ENCODE measurements at places on chromosomes 7 and 10.

DNA sequence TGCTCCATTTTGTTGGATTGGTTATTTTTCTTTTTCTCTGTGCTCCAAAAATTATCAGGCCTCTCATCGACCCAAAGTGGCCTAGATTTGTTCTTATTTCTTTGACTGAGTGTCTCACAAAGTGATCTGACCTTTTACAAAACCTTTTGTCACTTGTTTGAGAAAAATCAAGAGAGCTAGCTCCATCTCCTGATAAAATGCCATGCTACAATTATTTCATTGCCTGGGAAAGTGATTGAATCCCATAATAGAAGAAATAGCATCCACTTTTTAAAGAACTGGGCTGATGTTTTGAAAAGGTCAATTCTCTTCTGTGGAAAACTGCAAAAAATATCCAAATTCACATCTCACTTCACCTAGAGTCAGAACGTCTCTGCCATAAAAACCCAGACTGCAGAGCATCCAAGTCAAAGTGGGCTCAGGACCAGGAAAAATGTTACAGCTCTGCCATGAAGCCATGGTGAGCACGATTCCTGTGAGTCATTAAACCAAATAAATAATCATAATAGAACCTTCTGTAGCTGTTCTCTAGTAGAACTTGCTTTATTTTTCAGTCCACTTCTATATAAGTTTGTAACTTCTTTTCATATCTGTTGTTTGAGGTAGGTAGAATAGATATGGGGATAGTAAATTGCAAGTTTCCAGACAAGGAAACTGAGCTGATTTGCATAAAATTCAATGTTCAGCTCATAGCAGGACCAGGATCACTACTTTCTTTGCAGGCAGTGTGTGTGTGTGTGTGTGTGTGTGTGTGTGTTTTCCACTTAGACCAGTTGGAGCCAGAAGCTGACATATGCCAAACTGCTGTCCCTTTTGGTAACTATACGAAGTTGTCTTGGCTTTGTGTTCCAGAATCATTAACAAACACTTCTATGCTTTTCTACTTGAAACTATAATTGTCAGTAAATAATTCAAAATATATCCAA is 632.5 kb upstream of the ANKRD30A start:
- no peak for DNase-seq

GRCh38 chr10:84298057-84298456 is 30.3 kb upstream of the CCSER2 start:
- no peak for DNase-seq

DNA sequence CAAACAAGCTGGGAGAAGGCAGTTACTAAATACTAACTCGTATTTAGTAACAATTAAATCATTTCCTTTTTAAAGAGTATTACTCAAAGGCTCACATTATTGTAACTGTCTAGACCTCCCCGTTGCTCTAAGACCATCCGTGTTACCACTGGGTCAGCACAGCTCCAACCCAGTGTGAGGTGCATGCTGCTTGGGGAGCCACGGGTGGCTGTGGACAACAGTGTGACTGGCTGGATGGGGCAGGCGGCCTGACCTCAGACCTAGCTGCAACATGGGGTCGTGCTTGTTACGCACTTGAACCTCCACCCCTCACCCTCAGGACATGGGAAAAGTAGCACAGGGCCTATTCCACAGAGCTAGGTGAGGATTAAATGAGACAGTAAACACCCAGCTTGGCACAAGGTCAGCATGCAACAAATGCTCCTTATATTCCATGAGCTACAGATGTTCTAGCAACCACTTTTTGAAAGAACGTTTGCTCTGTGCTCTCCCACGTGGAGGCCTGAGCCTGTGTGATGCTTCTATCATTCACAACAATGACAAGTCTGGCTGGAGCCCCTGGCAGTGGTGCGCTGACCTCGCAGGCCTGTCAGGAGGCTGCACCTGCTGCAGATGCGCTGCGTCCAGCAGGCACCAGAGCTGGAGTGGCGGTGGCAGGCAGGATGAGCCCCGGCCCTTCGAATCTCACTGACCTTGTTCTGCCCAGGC is 135.7 kb downstream of the PKD1L1 start:
- no peak for DNase-seq

- DNase-seq: no peak
These were observed 37.8 kb downstream of the FAM13C start for GRCh38 chr10:59324597-59324996.

- DNase-seq: no peak
These were observed 167.4 kb downstream of the TEX36 start for GRCh38 chr10:125515571-125515970.

DNA sequence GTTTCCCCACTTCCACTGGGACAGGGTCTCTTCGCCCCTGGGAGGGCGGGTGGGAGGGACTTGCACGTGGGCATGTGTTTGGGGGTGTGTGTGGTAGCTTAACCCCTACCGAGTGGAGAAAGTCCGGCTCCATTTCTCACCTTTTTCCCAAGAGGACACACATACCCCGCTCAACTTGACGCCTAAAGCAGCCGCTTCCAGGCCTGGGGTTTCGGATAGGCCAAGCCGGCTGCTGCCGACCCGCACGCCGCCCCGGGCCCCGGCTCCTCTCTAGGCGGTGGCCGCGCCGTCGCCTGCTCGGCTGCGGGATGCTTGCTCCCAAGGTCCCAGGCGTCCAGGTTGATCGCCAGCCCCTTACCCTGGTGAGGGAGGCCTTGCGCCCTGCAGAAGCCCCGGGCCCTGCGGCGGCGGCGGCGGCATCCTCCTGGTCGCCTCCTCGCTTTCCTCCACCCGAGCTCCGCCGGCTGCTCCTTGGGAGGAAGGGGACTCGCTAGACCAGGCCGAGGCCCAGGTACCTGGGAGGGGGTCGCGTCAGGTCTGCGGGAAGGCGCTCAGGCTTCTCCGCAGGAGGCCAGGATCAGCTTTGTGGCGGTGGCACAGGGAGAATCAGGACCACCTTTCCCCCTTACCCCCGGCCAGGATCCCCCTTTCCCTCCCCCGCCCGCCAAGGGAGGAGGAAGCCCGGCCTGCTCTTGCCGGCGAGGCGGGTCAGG is 3.2 kb upstream of the GATA3 start:
- peak; percentile 38 for DNase-seq

GRCh38 chr10:77825965-77826364 is 100.6 kb downstream of the DLG5 start:
- DNase-seq: no peak

DNA sequence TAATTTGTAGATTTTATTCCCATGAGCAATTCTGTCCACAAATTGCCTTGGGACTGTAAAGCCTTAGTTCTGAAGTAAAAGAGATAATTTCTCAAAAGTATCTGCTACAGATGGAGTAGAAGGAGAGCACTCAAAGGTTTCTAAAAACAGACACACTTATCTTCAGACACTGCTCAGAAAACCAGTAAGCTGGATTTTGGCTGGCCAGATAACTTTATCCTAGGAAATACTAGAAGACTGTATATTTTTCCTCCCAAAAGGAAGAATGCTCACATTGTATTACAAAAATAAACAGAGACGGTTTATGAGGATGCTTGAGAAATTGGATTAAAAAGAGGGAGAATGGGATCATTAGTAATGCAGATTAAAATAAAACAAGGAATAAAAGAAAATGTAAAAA is 178.0 kb upstream of the IGFBP3 start:
- no peak for DNase-seq

- DNase-seq: no peak
These were observed 55.3 kb downstream of the C7orf25 start for GRCh38 chr7:42856605-42856987.

DNA sequence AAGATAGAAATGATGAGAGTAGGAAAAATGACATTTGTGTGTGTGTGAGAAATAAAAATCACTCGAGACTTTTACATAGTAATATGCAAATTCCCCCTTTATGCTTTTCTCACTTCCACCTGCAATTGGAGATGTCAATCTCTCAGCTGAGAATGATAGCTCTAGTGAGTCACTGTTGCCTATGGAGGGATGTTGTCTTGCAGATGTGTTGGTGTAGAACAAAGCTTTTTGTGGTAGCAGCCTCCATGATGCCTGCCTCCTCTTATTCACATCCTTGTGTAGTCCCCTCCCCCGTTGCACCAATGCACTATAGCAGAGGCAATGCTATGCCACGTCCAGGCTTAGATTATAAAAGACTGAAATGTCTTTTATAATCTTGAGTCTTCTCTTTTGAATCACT is 33.8 kb downstream of the SPAG6 start:
- no peak for DNase-seq

DNA sequence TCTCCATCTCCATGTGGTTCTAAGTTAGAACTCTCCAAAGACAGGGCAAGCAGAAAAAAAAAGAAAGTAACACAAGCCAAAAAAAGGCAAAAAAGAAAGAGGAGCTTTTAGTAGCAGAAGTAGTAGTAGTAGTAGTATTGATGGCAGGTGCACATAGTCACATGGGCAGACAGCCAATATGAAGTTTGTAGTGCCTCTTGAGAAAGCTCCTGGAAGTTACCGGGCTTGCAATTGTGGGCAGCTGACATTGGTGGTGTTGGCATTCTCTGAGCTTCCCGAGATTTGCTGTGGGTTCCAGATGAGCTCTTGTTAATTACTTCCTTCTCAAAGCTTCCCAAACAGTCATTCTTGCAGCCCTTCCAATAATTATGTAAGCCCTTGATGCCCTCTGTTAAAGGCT is 1128.5 kb downstream of the TYW1 start:
- no peak for DNase-seq

DNA sequence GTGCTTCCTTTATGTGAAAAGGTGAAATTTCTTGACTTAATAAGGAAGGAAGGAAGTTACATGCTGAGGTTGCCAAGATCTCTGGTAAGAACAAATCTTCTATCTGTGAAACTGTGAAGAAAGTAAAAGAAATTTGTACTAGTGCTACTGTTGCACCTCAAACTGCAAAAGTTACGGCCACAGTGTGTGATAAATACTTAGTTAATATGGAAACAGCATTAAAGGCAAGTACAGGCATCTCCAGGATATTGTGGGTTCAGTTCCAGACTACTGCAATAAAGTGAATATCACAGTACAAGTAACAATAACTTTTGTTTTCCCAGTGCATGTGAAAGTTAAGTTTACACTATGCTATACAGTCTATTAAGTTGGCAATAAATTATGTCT is 22.8 kb upstream of the ZNF282 start:
- no peak for DNase-seq

GRCh38 chr10:24357344-24358004 is 148.5 kb downstream of the KIAA1217 start:
- peak; percentile 43 for DNase-seq

GRCh38 chr7:139255290-139255689 is 24.3 kb downstream of the UBN2 start:
- no peak for DNase-seq

- peak; percentile 33 for DNase-seq
These were observed 16.1 kb downstream of the PAPOLB start for GRCh38 chr7:4845740-4846142.

GRCh38 chr10:76887223-76888010 is 750.2 kb downstream of the KCNMA1 start:
- no peak for DNase-seq

DNA sequence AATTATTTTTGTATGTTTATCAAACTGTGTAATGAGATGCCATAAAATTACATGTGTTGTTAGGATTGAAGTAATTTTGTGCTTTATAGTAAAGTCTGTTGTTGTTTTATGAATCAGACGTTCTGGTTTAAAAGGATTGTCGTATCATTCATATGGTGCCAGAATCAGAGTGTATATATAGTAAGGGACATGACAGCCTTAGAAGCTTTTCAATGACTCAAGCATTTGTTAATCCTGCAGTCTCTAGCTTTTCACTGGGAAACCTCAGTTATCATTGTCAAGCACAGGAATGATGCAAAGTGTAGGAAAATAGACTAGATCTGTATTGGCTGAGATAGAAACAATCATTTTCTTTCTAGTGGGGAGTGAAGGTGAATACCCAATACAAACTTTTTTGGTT is 57.5 kb downstream of the TRRAP start:
- DNase-seq: no peak

DNA sequence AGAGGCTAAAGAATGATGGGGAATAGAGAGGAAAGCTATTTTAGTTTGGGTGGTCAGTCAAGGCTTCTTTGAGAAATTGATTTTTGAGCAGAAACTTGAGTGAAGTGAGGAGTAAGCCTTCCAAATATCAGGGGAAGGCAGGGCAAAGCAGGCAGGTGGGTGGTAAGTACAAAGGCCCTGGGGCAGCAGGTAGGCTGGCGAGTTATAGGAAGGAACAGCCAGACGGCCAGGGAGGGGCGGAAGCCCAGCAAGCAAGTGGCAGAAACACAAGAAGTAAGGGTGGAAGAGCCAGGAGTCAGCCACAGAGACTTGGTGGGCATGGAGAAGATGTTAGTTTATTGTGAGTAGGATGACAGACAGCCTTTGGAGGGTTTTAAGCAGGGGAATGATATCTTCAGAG is 34.9 kb downstream of the VWA2 start:
- no peak for DNase-seq

- no peak for DNase-seq
These were observed 173.9 kb downstream of the TNS3 start for GRCh38 chr7:47407821-47408674.

DNA sequence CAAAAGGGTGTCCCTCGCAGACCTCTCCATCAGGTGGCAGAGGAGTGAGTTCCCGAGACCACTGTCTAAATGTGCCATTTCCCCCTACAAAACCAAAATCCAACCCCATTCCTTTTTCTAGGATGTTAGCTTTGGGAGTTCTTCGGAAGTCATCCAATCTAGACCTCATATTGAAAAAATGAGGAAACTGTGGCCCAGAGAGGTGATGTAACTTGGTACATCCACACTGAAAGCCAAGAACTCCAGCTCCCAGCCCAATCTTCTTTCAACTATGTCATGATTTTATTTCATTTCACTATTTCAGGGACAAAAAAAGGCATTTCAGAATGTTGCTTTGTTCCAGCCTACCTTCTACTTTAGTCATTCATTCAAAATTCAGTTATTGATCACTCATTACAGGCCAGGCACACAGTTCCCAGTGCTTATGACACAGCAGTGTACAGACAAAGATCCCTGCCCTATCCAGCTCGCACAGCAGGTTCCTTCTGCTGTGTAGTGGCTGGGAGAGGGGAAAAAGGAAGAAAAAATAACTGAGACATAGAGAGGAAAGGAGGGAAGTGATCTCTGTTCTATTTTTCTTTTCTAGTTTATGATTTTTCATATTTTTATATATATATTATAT is 35.8 kb downstream of the SCRN1 start:
- DNase-seq: no peak

DNA sequence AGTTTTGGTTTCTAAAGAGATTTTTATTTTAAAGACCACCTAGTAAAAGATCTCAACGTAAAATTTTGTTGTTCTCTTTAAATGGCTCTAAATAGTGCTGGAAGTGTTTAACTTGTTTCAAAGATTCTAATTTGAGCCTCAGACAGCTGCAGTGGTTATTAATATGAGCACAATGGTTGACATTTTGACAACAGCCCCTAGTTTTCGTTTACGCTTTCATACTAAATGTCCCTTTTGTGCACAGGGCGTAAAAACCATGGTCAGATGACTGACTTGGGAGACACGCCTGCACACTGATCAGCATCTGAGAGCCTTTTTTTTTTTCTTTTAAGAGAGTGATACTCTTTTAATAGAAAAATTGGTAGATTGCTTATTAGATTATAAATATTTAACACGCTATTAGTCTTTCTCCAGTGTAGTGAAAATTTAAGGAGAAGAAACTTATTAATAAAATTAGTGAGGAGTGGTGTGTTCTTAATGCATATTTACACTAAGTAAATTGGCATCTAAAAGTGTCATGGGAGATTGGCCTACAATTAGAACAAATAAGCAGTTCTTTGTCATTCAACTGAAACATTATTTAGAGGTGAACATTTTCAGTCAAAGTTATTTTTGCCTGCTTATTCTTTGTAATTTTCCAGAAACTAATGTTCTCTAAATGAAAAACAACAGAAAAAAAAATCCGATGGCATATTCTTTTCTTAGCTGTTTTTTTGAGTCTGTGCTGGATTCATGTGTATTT is 182.8 kb upstream of the PHYHIPL start:
- no peak for DNase-seq

Measured in neuronal stem cell (in vitro differentiated cells).